ENCODE measurements at places on chromosomes 13 and 19. TPM values are rescaled to one million over a fixed set of nuclear protein-coding genes. Genes with fewer than 3 reads are reported as not detected.

PABPC3 gene
- 0.26 TPM for total RNA-seq

FPR2 gene
- total RNA-seq, result not detected

DNA sequence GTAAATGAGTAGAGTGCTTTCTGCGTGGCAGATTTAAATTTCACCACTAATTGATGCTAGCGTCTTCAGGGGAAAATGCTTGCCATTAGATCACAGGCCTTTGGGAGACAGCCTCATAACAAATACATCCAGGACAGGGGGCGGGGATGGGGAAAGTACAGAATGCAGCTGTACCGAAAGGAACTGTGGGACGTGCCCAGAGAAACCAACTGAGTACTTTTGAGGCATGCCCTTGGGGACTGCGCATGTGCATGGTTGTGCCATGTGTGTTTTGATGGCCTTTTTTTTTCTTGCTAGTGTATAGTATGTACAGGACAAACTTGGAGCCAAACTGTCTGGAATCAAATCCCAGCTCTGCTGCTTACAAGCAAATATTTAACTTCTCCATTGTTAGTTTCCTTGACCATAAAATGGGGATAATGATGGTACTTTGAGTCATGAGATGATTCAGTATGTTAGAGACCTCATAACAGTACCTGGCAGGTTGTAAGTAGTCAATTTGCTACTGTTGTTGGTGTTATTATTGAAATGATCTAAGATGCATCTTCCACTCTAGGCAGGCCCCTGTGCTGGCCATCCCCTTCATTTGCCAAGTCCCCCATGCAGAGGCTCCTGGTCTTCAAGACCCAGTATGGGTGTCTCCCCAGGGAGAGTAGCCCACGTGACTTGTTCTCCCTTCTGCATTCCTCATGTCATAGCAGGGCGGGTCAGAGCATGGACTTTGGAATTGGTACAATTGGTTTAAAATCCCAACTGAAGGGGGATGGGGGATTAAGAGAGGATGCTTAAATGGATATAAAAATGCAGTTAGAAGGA is 68.3 kb upstream of the NPAS1 start:
- peak; percentile 94 for DNase-seq

DNA sequence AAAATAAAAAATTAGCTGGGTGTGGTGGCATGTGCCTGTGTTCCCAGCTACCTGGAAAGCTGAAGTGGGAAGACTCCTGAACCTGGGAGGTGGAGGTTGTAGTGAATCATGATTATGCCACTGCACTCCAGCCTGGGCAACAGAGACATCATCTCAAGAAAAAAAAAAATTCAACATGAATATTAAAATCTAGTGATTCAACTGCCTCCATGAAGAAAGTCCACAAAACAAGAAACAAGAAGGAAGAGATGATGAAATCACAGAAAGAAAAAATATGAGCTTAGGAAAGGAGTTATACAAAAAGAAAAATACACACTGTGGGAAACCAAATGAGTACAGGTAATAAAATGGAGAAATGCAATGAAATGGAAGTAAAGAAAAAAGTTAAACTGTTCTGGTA is 99.6 kb upstream of the SIAH3 start:
- DNase-seq, result no peak

ZNF729 gene
- not detected for total RNA-seq

Data from PC-3 (cell line).